ENCODE measurements at places on chromosomes 1 and 21.

DNA sequence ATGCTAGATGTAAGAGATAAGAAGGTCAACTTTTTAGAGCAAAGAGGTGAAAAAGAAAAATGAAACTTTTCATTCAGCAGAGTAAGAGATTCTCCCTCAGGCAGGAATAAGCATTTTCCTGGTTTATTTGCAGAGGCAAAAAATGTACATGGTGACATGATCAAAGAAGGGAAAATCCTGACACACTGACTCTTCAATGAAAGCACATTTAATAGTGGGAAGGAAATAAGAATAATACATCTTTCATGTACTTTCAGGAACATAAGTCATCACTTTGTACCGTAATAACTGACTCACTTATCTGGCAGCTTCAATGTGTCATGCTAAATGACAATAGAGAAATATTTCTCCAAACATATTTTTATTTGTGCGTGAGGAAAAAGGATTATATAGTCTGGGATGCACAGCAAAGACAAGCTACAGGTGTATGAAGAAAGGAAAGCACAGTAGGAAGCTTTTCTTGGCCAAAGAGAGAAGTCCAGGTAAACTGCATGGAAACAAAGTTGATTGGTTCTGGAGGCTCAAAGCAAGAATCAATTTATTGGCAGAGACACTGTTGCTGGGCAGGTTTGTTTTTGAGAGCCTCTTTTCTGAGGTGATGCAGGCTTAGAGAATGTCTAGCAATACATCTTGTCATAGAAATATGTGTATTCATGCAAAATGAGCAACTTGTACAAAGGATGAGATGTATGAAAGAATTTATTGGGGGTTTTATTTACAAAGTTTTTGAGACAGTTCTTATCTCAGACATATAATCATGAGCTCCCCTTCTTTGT is 1409.0 kb downstream of the PLA2G4A start:
- DNase-seq: no peak

GRCh38 chr21:27802816-27803475 is 836.1 kb upstream of the ADAMTS5 start:
- DNase-seq: no peak

GRCh38 chr1:38203441-38203840 is 156.8 kb upstream of the POU3F1 start:
- DNase-seq: no peak

DNA sequence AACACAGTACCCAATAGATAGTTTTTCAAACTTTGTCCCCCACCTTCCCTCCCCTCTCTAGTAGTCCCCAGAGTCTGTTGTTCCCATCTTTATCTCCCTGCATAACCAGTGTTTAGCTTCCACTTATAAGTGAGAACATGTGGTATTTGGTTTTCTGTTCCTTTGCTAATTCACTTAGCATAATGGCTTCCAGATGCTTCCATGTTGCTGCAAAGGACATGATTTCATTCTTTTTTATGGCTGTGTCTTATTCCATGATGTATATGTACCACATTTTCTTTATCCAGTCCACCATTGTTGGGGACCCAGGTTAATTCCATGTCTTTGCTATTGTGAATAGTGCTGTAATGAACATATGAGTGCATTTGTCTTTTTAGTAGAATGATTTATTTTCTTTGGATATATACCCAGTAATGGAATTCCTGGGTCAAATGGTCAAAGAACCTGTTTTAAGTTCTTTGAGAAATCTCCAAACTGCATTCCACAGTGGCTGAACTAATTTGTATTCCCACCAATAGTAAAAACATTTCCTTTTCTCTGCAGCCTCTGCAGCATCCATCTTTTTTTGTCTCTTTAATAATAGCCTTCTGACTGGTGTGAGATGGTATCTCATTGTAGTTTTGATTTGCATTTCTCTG is 126.0 kb downstream of the AK5 start:
- no peak for DNase-seq

DNA sequence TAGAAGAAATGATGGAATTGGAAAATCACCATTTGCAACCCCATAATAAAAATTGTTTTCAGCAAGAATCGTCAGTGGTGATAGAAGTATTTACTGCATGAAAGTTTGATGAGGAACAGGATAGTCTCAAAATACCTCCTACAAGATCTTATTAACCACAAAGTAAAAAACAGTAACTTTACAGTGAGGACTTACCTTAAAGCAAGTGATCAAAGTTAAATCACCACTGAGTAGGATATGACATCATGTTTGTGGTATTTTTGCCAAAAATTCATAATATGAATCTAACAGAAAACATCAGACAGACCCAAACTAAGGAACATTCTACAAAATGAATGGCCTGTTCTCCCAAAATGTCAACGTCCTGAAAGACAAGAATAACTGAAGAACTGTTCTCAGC is 19.9 kb downstream of the ALDH9A1 start:
- no peak for DNase-seq

DNA sequence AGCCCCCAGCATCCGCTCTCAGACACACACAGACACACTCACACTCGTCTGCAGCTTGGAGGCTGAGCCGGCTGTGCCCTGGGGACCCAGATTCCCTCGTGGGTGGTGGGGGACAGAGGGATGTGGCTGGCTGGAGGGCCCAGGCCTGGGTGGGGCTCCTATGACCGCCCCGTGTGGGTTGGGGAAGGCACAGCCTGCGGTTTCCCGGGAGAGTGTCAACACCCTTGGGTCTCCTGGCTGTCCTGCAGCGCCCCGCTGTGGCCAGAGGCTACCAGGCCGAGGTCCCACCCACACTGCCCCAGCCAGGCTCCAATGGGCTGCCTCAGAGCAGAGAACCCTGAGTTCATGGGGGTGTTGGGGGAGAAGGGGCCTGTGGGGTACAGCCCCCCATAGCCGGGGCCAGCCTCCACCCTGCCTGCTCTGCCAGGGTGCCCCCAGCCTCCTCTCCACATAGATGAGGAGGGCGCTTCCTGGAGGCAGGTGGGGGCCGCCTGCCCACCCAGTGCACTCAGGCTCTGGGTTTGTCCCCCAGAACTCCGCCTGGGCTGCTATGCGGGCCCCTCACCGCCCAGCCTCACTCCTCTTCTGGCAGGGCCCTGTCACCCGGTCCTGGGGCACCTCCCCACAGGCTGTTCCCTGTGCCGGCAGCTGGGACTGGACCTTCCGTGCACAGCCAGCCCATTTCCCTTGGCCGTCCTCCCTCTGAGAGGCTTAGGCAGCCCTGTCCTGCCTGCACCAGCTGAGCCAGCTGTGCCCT is at the start of gene TTC34:
Gene TTC34, minus strand, starts transcription at position 159 of the 757 bp plus-strand sequence. CDS start 866 bp downstream, outside the sequence.
- DNase-seq: peak; percentile 69

DNA sequence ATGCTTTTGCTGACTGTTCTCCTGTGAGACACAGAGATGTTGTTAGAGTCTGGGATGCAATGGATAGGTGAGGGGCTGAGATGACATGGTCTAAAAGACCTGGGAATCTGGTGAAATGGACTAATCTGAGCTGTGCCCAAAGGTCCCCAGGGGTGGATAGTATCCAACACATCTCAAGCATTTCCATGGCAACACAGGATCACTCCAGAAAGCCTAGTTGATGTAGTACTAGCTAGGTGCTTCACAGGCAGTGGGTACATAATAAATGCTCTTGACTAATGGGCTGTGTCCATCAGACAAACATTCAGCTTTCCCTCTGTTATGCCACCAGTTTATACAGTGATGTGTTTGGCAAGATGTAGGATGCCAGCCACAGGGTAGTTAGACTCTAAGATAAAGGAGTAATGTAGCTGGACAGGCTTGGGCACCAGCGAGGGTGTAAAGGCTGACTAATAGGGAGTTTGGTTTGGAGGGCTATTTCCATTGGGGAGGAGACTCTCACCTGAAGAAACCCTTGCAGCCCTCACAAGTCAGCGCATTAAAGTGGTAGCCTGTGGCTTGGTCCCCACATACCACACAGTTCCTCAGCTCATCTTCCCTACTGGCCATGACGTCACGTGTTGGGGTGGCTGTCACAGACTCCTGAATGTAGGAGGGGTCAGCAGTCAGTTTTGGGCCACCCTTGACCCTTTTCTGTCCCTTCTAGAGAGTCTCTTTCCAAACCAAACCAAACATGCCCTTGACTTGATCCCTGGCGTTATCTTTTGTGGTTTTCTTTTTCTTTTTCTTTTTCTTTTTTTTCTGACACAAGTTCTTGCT is 1.8 kb downstream of the NR1I3 start:
- no peak for DNase-seq

DNA sequence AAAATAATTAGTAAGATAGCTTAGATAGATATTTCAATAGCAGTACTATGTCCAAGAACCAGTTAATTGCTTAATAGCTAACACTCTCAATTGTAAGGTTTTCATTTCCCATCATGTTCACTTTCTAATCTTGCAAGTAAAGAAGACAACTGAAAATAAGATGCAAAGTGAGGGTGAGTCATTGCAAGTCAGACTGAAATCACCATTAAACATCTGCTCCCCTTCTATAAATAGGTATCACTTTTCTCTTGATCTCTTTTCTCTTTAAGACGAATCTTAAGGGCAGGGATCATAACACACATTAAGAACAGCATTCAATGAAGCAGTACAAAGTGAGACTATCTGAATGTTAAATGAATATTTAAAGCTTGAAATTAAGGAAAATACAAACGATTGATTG is 40.4 kb downstream of the UBR4 start:
- DNase-seq: no peak

DNA sequence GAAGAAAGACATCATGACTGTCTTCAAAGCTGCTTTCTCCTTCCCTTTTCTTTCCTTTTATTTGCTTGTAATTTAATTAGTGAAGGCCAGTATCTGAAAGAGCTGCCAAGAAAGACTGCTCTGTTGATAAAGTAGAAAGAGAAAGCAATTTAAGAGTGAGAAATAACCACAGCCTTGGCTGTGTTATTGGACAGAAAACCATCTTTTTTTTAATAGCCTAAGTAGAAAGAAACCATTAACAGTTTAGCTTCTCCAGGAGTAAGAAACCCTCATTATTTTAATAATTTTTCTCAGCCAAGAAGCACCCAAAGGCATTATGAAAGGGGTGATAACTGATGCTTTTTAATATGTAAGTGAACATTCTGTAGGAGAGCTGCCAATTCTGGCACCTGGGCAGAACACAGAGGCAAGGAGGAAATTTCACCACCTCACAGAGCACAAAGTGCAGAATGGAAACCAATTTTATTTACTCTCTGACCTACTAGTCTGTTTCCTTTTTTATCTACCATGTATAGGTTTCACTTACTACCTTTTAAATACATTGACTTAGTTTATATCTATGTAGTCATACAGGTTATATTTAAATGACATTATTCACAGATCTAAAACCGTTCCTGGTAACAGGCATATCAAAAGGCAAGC is 703.2 kb downstream of the MRPL39 start:
- no peak for DNase-seq

- DNase-seq: no peak
Measured at GRCh38 chr21:41289431-41289830, 27.2 kb upstream of the FAM3B start.

DNA sequence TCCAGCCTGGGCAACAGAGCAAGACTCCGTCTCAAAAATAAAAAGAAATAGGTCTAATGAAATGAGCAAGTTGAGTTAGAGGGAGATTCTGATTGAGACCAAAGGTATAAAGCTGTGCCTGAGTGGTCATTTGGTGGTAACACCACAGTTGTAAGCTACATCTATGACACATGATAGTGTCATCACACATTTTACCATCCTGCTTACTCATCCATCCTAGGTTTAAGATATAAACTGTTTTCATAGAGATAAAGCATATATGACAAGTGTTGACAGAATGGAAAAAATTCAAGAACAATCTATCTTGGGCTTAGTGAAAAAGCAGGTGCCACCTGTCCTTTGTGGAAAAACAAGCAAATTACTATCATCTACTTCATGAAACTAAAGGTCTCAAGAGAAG is 7.1 kb upstream of the CFAP141 start:
- no peak for DNase-seq

GRCh38 chr1:11927866-11928592 is 1.8 kb upstream of the KIAA2013 start:
- DNase-seq: no peak

- no peak for DNase-seq
Measured at GRCh38 chr1:237670302-237670701, 220.4 kb downstream of the ZP4 start.
